Hepatocyte (in vitro differentiated cells): ENCODE measurements at places on chromosomes 6 and 20. TPM values are rescaled to one million over a fixed set of nuclear protein-coding genes. Genes with fewer than 3 reads are reported as not detected.

- no peaks in the 10 kb centered on the region for H3K36me3 ChIP-seq
- no peaks in the 10 kb centered on the region for H3K27me3 ChIP-seq
- H3K27ac ChIP-seq, result no peak overlapping the region
- DNase-seq, result no peak
Observed at GRCh38 chr6:2944405-2945152, 26.8 kb downstream of the SERPINB6 start.

GRCh38 chr6:13049666-13050254 is 278.6 kb downstream of the TBC1D7 start:
- no peak for DNase-seq
- no peak overlapping the region for H3K4me3 ChIP-seq
- H3K36me3 ChIP-seq, result no peaks in the 10 kb centered on the region

- H3K27me3 ChIP-seq, result no peaks in the 10 kb centered on the region
- no peak for DNase-seq
- no peak overlapping the region for H3K4me3 ChIP-seq
- no peaks in the 10 kb centered on the region for H3K36me3 ChIP-seq
Observed at GRCh38 chr6:35053701-35054100, 87.4 kb downstream of the TCP11 start.

Gene PAX1
- total RNA-seq, result 0.44 TPM in 1 of 2 replicates, not detected in the other

DNA sequence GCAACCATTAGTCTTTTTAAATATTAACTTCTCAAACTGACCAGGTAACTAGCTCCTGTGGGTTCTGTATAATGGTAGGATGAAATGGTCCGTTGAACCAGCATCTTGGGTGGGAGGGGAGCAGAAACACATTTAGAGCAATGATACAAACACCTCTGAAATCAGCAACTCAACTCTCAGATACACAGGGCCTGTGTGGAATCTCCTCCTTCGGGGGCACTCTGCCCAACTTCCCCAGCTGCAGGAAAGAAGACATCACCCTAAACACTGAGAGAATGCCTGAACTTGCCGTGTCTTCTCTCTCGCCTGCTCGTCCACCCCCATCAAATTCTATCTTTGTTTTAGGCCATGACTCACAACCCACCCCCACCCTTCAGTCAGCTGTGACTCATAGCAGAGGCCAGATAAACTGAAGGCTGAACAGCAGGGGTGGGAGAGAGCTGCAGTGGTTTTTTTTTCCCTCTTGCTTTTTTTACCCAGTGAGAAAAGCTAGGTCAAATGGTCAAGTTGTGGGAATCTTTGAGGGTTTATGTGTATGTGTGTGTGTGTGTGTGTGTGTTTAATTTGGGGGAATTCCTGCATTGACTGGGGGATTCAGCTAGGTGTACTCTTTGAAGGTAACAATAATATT is 593.4 kb upstream of the JAG1 start:
- H3K36me3 ChIP-seq, result no peaks in the 10 kb centered on the region
- peaks cover 15% of the 10 kb centered on the region for H3K4me1 ChIP-seq
- peak overlapping the region; percentile 78 for H3K27ac ChIP-seq
- peak; percentile 84 for DNase-seq
- no peaks in the 10 kb centered on the region for H3K27me3 ChIP-seq
- H3K4me3 ChIP-seq, result no peak overlapping the region

DNA sequence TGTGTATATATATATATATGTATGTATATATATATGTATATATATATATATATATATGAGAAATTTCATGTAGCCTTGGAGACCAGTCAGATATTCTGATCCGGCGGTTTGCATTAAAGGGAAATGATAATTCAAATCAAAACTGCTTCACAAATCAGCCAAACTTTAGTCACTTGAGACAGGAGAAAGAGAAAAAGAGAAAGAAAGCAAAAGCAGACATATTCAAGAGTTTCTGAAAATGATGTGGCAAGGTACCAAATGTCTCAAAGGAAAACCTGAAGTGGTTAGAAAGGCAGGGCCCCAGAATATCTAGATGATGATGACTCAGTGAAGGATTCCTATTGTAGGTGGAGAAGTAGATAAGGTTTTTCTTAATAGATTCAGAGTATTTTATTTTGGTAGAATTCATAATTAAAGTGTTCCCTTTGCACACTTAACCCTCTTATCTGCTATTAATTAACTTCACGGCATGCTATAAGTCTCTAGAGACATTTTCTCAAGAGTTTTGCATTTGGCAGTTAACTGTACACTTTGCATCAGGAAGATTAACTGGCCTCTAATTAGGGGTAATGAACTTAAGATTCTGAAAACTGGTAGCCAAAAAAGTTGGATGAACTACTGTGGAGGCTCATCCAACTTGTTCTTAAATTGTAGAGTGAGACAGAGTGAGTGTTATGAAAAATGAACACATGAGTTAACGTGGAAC is 50.1 kb upstream of the ASF1A start:
- no peaks in the 10 kb centered on the region for H3K27me3 ChIP-seq
- H3K4me1 ChIP-seq, result no peaks in the 10 kb centered on the region
- H3K27ac ChIP-seq, result no peak overlapping the region
- H3K4me3 ChIP-seq, result no peak overlapping the region

- H3K36me3 ChIP-seq, result no peaks in the 10 kb centered on the region
- no peak overlapping the region for H3K4me3 ChIP-seq
- no peak for DNase-seq
Observed at GRCh38 chr6:29834564-29835436, 7.2 kb downstream of the HLA-G start.

DNA sequence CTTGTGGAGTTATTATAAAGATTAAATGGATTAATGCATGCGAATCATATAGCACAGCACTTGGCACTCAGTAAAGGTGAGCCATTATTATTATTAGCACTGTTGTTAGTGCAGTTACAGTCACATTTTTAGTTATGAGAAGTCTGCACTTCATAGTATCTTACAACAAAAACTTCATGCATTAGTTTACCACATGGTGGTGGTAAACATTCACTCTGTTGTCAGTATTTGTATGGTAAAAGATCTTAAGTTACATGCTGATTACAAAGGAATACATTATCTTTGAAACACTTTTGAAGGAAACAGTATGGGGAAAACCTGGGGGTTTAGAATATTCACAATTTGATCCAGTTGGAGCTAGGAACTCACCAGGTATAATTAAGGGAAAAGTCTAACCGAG is 20.8 kb downstream of the TMEM14A start:
- DNase-seq, result no peak
- H3K36me3 ChIP-seq, result no peaks in the 10 kb centered on the region
- no peaks in the 10 kb centered on the region for H3K27me3 ChIP-seq
- H3K4me1 ChIP-seq, result no peaks in the 10 kb centered on the region

GRCh38 chr20:62875419-62876361 is 14.1 kb upstream of the TCFL5 start:
- H3K27me3 ChIP-seq, result no peaks in the 10 kb centered on the region
- peak; percentile 90 for DNase-seq
- H3K4me1 ChIP-seq, result no peaks in the 10 kb centered on the region
- no peaks in the 10 kb centered on the region for H3K36me3 ChIP-seq
- no peak overlapping the region for H3K4me3 ChIP-seq

DNA sequence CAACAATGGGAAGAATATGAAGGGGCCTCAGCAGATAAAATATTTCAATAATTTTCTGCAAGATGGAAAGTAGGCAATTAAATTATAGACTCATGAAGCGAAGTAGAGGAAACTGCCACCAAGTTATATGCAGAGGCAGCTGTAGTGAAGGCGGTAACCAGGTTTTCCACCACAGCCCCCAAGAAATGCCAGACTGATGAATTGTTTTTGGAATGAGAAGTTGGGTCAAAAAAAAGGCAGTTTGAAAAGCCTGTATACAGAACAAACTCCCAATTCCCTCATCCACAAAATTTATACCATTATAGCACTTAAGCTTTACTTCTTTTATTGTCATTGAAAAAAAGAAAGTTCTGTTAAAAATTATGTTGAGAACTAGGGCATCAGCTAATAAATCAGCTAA is 45.3 kb downstream of the ELOVL4 start:
- H3K4me3 ChIP-seq, result no peak overlapping the region
- no peak for DNase-seq
- H3K27me3 ChIP-seq, result no peaks in the 10 kb centered on the region
- H3K36me3 ChIP-seq, result no peaks in the 10 kb centered on the region
- H3K4me1 ChIP-seq, result no peaks in the 10 kb centered on the region

DNA sequence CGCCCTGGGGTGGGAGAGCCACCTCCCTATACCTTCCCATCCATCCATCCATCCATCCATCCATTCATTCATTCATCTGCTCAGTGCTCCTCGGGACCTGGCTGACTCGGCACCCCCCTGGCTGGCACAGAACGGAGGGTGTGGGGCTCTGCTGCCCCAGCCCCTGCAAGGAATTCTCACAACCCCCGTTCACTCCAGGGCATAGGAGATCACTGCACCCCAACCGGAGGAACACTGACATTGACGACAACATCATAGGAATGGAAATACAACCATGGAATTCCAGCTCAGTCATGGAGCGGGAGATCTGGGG is 28.1 kb upstream of the MRGBP start:
- no peaks in the 10 kb centered on the region for H3K27me3 ChIP-seq
- H3K27ac ChIP-seq, result peak overlapping the region; percentile 82
- peaks cover 17% of the 10 kb centered on the region for H3K4me1 ChIP-seq
- no peak for DNase-seq
- no peak overlapping the region for H3K4me3 ChIP-seq

DNA sequence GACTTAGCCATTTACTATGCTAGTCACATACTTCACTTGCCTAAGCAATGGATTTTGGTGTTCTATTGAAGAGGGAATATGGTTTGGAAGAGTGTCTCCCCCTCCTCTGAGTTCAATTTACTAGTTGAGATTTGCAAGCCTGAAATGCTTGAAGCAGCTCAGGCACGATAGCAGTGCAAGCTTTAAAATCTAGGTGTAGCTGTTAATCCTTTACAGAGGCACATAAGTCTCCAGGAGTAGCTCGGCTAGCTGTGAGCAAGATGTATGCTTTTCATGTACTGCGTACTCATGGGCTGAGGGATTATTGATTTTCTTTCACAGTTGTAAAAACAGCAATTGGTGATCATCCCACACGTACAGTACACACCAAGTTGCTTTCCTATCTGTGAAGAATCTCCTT is 726 bp downstream of the FLRT3 start:
- H3K4me3 ChIP-seq, result peak overlapping the region; percentile 50
- peak overlapping the region; percentile 87 for H3K27ac ChIP-seq
- peak; percentile 53 for DNase-seq
- no peaks in the 10 kb centered on the region for H3K27me3 ChIP-seq

Gene OR10C1
- total RNA-seq, result not detected in 2 replicates

GRCh38 chr20:32537657-32538525 is 47.2 kb downstream of the NOL4L start:
- DNase-seq, result peak; percentile 64
- no peaks in the 10 kb centered on the region for H3K27me3 ChIP-seq
- H3K27ac ChIP-seq, result peak overlapping the region; percentile 75
- no peak overlapping the region for H3K4me3 ChIP-seq
- no peaks in the 10 kb centered on the region for H3K36me3 ChIP-seq

GRCh38 chr20:62238569-62239277 is 402 bp downstream of the OSBPL2 start:
- H3K36me3 ChIP-seq, result no peaks in the 10 kb centered on the region
- DNase-seq, result peak; percentile 45
- peak overlapping the region; percentile 81 for H3K4me3 ChIP-seq
- H3K27ac ChIP-seq, result peak overlapping the region; percentile 91
- no peaks in the 10 kb centered on the region for H3K27me3 ChIP-seq

GRCh38 chr6:118202517-118202916 is 295.5 kb downstream of the SLC35F1 start:
- no peak overlapping the region for H3K4me3 ChIP-seq
- no peak for DNase-seq
- no peaks in the 10 kb centered on the region for H3K27me3 ChIP-seq
- H3K27ac ChIP-seq, result no peak overlapping the region
- no peaks in the 10 kb centered on the region for H3K4me1 ChIP-seq
- no peaks in the 10 kb centered on the region for H3K36me3 ChIP-seq

DNA sequence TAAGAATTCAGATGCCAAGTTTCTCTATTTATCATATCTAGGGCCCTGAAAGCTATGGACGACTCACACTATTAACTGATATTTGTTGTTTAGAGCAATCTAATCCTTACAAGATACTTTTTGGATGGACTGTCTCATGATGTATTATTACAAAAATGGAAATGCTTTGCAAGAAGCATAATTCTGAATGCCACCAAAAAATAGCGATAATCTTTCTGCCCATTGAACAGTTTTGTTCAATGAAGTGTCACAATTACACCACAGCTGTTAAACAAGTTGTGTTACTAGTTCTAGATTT is 460.4 kb upstream of the JARID2 start:
- no peaks in the 10 kb centered on the region for H3K27me3 ChIP-seq
- peaks cover 6% of the 10 kb centered on the region for H3K4me1 ChIP-seq
- no peaks in the 10 kb centered on the region for H3K36me3 ChIP-seq
- no peak overlapping the region for H3K4me3 ChIP-seq
- H3K27ac ChIP-seq, result no peak overlapping the region

GRCh38 chr6:127022302-127022701 is 96.2 kb upstream of the RSPO3 start:
- no peak overlapping the region for H3K4me3 ChIP-seq
- no peaks in the 10 kb centered on the region for H3K27me3 ChIP-seq
- peak; percentile 42 for DNase-seq
- H3K4me1 ChIP-seq, result no peaks in the 10 kb centered on the region
- no peak overlapping the region for H3K27ac ChIP-seq
- no peaks in the 10 kb centered on the region for H3K36me3 ChIP-seq

Gene DPPA5
- not detected in 2 replicates for total RNA-seq

GRCh38 chr6:5151955-5152401 is 66.8 kb downstream of the PPP1R3G start:
- H3K27ac ChIP-seq, result no peak overlapping the region
- no peaks in the 10 kb centered on the region for H3K27me3 ChIP-seq
- DNase-seq, result no peak
- no peaks in the 10 kb centered on the region for H3K36me3 ChIP-seq
- H3K4me1 ChIP-seq, result no peaks in the 10 kb centered on the region

DNA sequence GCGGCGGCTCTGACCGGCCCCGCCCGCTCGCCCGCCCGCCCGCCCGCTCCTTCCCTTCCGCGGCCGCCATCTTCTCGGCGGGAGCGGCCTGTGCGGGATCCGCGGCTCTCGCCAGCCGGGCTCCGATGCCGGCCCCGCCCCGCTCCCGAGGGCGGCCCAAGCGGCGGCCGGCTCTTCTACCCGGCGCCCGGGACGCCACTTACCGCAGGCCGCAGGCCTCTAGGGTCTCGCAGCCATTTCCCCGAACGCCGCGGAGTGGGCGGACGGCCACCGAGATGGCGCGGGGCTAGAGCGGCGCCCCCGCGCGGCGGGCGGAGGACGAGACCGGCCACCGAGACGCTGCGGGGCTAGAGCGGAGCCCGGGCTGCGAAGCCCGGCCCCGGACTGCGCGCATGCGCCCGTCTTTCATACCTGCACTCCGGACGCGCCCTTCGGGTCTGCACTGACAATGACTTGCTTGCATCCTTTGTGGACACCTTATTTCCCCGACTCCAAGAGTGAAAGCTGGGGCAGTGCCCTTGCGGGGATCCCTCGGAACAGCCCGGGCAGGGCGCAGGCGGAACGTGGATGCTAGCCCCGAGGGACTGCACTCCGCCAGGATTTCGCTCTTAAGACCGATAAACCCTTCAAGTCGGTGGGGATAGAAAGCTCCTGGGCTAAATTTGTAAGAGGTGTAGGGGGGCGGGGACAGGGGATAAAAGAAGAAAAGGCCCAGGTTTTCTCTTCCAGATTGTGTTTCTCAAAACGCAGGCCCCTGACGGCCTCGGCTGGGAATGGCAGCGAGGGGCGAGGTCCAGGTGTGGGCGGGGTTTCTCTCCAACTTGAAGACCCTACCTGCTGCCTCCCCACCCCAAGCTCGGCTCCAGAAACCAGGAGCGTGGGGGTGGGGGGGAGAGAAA is at the start of gene DIDO1:
Gene DIDO1, minus strand, starts transcription at position 277 of the 899 bp plus-strand sequence.
- H3K36me3 ChIP-seq, result no peaks in the 10 kb centered on the region
- peak within 1 kb of the TSS; percentile 66 for H3K4me3 ChIP-seq
- H3K27me3 ChIP-seq, result no peaks in the 10 kb centered on the region
- H3K4me1 ChIP-seq, result peaks cover 46% of the 10 kb centered on the region
- DNase-seq, result peak; percentile 97

- no peaks in the 10 kb centered on the region for H3K27me3 ChIP-seq
- peaks cover 5% of the 10 kb centered on the region for H3K4me1 ChIP-seq
- no peak overlapping the region for H3K4me3 ChIP-seq
- no peak overlapping the region for H3K27ac ChIP-seq
Observed at GRCh38 chr20:47551222-47551621, 49.5 kb downstream of the NCOA3 start.
